ENCODE measurements at places on chromosomes 3 and 15. TPM values are rescaled to one million over a fixed set of nuclear protein-coding genes. Genes with fewer than 3 reads are reported as not detected.
A peak's percentile ranks its signal among the peaks of the same experiment; 100 is the strongest.

Gene FGD5
- 15.3 TPM for total RNA-seq

Gene DUOX1
- 5.5 TPM for total RNA-seq

Gene CYP11A1
- total RNA-seq = 1.0 TPM

Gene SUCNR1
- total RNA-seq = 0.75 TPM

Gene TGM4
- total RNA-seq = not detected

Gene GOLGA8N
- 3.9 TPM for total RNA-seq

Gene IMP3
- total RNA-seq = 75.2 TPM

Gene C15orf62
- total RNA-seq = 1.1 TPM

DNA sequence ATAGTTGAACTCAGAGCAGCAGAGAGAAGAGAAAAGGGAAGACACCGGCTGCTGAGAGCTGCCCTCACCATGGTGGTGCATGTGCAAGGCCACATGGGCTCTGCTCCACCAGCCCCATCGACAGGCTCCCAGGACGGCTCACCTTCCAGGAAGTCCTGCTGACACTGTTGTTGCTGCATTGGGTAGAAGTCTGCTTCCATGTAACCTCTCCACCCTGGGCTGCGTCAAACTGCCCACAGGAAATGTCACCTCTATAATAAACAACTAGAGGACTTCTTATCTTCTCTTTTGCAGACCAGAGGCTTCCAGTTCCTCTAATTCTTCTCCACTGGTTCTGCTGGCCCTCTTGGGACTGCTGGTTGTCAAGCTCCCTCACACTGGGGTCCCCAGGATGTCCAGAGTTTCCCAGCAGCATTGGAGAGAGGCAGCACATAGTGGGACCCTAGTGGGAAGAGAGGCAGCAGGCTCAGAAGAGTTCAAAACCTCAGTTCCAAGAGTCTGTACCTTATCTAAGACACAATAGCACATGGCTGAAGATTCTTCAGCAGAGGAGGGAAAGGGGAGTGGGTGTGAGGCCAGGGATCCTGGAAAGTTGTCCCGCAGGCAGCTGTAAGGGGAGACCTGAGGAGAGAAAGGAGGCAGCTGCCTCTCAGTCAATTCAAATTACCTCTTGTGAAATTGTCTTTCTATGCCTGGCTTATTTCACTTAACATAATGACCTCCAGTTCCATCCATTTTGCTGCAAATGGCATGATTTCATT lies 5.8 kb upstream of the CCR3 start:
- no peak for DNase-seq

DNA sequence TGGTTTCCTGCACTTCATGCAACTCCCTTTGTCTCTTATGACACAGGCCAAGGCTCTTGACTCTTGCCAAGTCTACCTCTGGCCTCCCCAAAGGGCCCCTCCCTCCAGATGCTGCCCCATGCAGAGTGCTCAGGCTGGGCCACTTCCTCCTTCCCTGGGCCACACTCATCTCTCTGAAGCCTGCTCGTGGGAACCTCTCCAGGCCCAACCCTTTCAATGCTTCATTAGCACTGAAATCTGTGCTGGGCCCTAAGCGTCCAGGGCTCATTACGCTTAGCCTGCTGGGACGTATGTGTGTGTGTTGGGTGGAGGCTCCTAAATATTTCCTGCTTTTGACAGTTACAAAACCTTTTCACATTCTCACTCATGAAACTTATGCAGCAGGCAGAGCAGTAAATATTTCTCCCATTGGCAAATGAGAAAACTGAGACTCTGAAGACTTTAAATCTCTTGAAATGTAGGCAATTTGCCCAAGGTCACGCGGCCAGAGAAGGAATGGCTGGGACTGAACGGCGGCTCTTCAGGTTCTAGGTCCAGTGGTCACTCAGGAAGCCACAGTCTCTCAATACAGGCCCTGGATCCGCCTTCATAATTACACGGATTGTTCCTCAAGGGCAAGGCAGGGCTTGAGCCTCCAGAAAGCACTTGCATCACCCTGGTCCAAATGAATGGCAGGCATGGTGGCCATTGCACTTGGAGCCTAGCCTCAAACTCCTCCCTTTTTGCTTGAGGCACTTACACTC lies 241.7 kb upstream of the HES1 start:
- DNase-seq = no peak

DNA sequence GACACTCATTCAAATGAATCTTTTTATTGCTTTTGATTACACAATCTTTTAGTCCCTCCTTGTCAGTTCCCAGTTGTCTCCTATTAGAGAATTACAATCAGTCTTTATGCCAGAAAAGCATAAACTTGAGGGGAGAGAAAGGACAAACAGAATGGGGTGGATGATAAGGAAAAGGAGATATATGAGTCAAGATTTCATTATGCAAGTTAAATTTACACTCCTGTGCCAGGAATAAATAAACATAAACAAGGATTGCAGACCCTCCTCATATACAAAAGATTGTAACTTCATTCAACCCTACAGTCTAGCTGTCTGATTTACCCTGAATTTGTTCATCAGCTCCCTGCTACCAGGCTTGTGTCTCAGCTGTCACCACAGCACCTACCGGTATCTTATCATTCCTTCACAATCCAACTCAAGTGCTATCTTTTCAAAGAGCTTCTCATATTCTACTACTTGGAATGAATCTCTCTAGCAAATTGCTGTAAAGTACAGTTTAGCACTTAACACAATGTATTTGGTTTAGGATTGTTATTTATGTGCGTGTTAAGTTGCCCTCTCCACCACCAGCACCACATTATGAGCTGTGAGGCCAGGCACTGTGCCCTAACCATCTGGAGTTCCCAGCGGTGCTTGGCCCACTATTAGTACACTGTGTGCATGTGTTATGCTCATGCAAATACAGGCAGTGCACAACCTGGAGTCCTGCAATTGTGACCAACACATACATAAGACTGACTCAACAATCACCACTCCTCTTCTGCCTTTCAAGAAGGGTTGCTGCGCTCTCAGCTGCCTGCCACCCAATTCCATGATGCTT lies 504.1 kb downstream of the TBL1XR1 start:
- no peak for DNase-seq

- no peak for DNase-seq
Measured at GRCh38 chr15:59276225-59277178, 69.9 kb downstream of the LDHAL6B start.

- no peak for DNase-seq
Measured at GRCh38 chr3:149327156-149327555, 6.3 kb downstream of the TM4SF18 start.

DNA sequence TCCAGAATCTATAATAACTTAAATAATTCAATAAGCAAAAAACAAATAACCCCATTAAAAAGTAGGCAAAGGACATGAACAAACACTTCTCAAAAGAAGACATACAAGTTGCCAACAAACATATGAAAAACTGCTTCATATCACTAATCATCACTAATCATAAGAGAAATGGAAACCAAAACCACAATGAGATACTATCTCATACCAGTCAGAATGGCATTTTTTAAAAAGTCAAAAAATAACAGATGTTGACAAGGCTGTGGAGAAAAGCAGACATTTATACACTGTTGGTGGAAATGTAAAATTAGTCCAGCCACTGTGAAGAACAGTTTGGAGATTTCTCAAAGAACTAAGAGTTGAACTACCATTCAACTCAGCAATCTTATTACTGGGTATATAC lies 19.5 kb upstream of the ZMAT3 start:
- DNase-seq = no peak

GRCh38 chr15:63982381-63982854 lies 63.9 kb downstream of the DAPK2 start:
- no peak for DNase-seq

DNA sequence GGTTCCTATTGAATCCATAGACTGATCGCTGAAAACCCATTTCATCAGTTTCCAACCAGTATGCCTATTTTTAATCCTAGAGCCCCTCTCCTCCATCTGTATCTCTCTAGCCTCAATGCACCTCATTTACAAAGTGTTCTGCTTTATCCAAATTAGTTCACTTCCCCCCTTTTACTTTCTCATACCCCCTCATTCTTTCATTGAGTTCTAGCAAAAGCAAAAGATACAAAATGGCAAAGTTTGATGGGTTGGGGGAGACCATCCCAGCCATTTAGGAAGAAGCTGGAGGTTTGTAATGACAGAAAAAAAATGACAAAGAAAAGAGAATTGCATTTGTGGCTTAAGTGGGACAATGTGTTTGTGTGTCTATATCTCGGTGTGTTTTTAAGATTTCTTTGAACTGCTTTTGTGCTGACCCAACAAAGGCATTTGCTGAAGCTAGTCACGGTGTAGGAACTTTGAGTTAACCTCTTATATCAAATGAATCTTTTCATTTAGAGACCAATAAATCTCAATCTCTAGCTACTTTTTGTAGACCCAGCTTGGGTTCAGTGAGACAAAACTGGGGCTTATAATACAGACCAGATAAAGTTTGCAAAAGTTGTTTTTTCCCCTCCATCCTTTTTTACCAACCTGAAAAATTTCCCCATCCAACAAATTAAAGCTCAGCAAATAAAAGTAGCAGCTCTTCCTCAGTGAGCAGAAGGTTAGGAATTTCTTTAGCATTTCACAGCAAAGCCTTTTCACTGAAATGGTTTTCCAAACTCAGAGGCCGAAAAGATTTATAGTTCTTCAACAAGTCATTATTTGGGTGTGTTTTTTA lies 18.7 kb downstream of the NR2F2 start:
- DNase-seq = no peak

GRCh38 chr3:167372138-167372537 lies 8.0 kb downstream of the ZBBX start:
- no peak for DNase-seq

- no peak for DNase-seq
Measured at GRCh38 chr3:48157950-48158376, 30.3 kb downstream of the CDC25A start.

DNA sequence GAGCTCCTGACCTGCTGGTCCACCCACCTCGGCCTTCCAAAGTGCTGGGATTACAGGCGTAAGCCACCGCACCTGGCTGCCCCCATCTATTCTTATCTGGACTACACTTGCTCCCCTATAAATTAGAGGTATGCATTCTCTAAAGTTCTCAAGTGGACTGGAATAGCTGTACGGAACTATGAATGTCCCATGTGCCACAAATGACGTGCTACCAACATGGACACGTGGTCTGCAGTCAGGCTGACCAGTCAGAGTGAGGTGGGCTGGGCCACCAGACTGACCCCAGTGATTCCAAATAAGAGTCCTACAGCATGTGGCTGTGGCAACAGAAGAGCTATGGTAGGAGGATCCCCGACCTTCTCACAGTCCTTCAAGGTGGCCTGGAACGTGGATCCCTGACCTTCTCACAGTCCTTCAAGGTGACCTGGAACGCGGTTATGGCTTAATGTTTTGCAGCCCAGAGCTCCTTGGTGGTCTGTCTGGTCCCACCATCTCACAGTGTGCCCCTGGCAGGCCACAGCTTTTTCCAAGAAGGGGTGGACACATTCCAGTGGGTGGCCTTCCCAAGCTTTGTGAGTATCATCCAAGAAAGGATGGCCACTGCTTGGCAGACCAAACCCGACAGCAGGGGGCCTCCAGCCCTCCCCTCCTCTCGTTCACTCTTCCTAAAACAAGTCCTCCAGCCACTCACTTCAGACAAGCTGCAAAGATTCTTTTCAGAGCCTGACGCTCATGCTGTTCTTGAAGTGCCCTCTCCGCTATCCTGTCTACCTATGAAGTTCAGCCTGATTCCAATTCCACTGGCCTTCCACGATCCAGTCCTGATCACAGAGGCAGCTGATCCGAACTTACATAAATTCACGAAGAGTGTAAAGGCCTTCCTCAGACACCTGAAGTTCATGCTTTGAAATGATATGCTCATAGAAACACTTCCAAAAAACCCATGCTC lies 4.4 kb downstream of the ADAMTS17 start:
- DNase-seq = no peak

GRCh38 chr3:105883798-105884377 lies 15.1 kb upstream of the CBLB start:
- no peak for DNase-seq

GRCh38 chr15:73854265-73854664 lies 19.1 kb upstream of the TBC1D21 start:
- DNase-seq = peak; percentile 47

GRCh38 chr3:184230081-184230602 lies 757 bp downstream of the VWA5B2 start:
- DNase-seq = no peak

DNA sequence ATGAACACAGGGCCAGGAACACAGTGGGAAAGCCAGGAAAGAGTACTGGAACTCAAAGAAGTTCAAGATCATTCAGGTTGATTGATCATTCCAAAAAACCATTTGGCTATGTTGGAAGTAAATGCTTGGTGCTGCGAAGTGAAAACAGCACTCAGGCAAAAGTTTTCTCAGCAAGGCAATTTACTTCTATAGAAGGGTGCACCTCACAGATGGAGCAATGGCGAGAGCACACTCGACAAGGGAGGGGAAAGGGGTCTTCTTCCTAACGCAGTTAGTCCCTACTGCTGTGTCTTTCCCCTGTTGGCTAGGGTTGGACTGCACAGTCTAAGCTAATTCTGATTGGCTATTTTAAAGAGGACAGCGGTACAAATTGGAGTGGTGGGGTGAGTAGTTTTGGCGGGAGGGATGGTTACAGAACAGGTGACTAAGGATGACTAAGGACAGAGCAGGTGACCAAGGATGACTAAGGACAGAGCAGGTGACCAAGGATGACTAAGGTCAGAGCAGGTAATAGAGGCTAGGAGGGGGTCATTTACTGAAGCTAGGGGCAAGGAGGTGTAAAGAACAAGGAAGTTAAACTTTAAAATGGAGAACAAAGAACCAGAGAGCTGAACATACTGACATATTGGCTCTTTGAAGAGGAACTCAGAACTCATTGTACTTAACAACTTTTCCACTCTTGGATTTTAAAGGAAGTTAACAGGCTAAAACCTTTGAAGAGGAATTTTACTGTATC lies 43.3 kb downstream of the HOMER2 start:
- DNase-seq = no peak

GRCh38 chr15:52783191-52783829 lies 6.8 kb downstream of the ONECUT1 start:
- DNase-seq = no peak

GRCh38 chr15:77846986-77847385 lies 214.3 kb upstream of the LINGO1 start:
- no peak for DNase-seq

- DNase-seq = no peak
Measured at GRCh38 chr15:63276342-63277037, 915 bp upstream of the APH1B start.

GRCh38 chr3:30448450-30449289 lies 157.7 kb upstream of the TGFBR2 start:
- DNase-seq = no peak

DNA sequence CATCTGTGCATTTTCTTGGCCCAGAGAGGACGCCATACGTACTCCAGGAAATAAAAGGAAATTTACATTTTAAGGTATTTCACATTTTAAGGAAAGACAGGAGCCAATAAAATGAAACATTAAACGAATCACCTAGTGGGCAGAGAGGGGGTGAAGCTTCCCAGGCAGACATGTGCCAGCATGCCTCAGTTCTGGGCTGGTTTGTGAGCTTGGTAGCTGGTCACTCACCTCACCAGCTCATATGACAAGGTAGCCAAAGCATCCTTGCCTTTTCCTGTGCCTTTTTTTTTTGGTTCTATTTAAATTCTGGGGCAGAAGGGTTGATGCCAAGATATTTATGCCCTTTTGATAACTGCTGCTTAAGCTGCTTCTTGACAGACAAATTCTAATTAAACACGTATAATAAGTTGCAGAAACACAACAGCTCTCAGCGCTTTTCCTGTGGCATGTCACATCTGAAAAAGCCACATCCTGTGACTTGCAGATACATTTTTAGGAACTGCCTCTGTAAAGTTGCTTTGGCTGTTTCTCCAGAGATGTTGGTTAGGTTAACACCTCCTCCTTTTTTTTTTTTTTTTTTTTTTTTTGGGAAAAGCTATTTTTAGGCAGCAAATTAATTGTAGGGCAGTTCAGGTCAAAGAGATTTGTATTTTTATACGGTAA lies 218.6 kb downstream of the PDCD6IP start:
- DNase-seq = no peak

Measured in type B pancreatic cell (in vitro differentiated cells).